ENCODE measurements at places on chromosomes 12 and 14. TPM values are rescaled to one million over a fixed set of nuclear protein-coding genes. Genes with fewer than 3 reads are reported as not detected.

The CNTN1 gene
- 2.1 TPM for total RNA-seq

- no peak for DNase-seq
Observed at GRCh38 chr12:113438523-113439300, 16.5 kb downstream of the SDSL start.

- no peak for DNase-seq
Observed at GRCh38 chr12:29656762-29657538, 126.8 kb downstream of the TMTC1 start.

The SMCO2 gene
- 0.32 TPM for total RNA-seq

DNA sequence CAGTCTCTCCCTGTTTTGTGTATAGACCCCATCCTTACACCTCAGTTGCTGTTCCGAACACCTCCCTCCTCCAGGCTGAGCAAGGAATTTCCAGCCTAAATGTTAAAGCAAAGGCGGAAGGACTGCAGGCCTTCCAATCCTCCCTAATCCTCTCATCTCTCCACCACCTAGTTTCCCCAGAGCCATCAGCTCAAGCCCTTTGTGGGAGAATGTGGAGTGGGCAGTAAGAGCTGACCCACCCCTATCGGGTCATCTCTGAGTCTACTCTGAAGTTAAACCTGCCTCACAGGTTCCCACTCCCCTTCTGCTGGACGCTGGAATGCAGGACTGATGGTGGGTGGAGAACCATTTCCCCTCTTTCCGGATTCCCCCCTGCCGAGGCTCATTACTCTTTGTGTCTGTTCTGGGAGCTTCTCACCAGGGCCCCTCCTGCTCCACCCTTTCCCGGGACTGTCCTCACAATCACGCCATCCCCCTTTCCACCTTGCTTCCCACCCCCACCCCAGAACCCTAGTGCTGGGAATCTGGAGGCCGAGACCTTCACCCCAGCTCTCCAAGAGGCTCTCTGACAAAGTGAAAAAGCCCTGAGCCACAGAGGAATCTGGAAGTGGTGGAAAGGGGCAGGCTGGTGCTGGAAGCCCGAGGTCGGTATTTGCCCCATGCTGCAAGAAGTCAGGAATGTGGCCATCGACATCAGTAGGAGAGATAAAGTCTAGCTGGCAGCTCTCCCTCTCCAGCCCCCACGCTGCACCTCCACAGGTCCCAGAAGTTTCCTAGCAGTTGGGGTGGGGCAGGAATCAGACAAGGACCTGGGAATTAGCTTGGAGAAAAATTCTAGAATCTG lies 3.3 kb upstream of the KRT18 start:
- peak; percentile 90 for DNase-seq

The HOXC5 gene
- not detected for total RNA-seq

The KRT81 gene
- 1.2 TPM for total RNA-seq
